Glomerular endothelial cell (primary cell): ENCODE measurements at places on chromosomes 7 and 10. TPM values are rescaled to one million over a fixed set of nuclear protein-coding genes. Genes with fewer than 3 reads are reported as not detected.

PVRIG gene
- 0.12 TPM in 1 of 2 replicates, not detected in the other for total RNA-seq

MACROH2A2 gene
- 5.8 and 7.3 TPM in 2 replicates for total RNA-seq

HOXA3 gene
- 5.5 and 6.1 TPM in 2 replicates for total RNA-seq

DNA sequence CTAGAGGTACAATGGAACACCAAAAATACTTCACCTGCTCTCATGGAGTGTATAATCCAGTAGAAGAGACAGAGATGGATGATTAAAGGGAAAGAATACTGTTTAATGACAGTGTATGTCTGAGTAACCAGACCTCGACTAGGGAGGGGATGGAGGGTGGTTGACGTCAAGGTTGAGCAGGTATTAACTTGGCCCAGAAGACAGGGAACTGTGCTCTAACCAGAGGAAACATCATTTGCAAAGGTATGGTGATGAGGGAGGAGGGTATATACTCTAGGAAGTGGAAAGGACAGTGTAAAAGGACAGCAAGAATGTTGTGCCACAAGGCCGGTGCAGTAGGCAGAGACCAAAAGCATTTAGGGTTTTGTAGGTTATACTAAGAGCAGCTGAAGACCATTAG is 2.9 kb downstream of the MIOS start:
- DNase-seq: no peak

DNA sequence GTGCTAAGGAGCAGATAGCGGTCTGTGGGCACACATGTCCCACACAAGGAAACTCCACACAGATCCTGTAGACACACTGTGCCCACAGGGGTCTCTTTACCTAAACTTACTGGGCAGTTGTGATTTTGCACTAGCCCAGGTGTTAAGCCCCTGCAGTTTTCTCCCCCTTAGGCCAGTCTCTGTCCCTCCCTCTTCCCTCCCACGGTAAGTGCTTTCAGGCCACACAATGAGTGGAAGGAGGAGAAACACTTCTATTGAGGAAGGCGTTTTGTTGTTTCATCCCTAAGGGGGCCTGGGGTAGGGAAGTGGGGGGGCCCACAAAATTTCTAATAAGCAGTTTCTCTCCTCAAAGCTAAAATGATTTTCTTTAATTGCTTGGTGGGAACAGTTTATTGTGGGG is 51.4 kb downstream of the FBXW4 start:
- DNase-seq: no peak

DNA sequence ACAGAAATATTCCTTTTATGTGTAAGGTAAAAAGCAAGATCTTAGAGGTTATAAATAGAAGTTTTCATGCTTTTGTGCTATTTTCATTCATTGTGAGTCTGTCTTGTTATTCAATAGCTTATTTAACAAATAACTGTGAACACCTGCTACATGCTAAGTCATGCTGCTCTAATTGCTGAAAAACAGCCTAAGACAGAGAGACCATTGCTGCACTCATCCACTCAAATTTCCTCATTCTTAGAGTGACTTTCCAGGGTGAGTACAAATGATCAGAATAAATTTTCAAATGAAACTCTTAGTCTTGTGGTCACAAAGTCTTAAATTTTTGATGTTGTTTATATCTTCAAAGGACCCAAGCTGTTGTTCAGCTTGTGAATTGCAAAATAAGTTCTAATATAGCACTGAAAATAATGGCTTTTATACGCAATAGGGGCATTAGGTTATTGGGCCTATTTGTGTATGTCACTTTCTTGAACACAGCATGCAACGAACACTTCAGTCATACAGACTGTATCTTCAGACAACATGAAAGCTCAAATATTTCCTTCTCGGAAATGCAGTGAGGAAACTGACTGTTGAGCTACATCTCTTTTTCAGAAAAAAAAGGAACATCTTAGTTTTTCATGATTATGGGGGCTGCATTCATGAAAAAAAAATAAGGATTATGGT is 247.9 kb upstream of the PCDH15 start:
- no peak for DNase-seq

DNA sequence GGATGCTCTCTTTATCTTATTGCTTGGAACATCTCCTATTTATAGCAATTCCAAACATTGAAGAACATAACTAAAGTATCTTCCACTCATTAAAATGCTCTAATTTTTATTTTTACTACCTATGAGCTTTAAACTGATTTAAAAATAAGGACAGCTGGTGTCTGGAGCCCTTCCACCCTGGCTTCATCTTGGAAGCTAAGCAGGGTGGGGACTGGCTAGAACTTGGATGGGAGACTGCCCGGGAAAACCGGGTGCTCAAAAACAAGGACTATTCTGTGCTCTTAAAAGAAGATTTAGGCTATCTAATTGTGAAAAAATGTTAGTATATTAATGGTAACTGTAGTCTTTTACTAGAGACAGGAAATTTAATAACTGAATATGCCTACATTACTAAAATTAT is 69.2 kb downstream of the ARMC3 start:
- DNase-seq: no peak

DNA sequence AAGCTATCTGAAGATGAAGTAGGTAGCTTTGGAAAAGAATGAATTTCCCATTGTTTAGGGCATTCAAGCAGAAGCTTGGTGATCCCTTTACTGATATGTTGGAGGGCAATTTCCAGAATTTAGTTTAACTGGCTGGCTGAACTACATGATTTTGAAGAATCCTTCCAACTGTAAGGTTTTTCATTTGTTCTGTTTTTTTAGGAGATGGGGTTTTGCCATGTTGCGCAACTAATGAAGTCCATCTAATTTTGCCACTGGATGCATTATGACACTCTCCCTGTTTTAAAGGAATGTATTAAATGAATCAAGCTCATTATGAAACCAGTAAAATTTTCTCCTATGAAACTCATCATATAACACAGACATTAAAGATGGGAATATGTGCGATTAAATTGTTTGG is 6.1 kb upstream of the DDX50 start:
- no peak for DNase-seq

DNA sequence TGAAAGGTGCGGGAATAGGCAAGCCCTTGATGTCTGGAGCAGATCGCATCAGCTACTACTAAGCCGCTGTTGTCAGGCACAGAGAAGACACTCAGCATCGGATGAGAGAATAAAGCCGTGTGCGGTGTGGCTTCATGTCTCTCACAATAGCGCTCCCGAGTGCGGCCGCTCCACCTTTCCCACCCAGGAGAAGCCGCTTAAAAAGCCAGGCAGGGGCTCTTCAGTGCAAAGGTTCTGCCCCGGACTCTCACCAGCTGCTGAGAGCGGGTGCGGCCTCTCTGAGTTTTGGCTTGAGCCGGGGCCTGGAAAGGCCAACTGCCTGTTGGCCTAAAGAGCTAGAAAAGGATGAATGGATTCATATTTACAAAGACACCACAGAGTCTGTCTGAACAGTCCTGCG is 600.6 kb downstream of the DNAJB6 start:
- DNase-seq: no peak

GRCh38 chr7:31679574-31680305 is 7.3 kb upstream of the PPP1R17 start:
- no peak for DNase-seq
